ENCODE measurements at places on chromosomes 5 and 9.

DNA sequence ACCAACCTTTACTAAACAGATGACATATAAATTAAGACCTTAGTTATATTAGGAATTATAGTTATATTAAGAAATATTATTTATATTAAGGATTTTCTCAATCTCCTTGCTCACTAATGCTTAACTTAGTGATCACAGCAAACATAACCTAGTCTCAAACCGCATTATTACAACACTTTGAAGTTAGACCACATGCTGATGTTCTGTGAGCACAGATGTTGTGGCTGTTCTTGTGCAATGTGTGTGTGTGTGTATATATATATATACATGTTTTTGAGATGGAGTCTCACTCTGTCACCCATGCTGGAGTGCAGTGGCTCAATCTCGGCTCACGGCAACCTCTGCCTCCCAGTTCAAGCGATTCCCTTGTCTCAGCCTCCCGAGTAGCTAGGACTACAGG, 20.5 kb downstream of the ELP1 start:
- no peak for DNase-seq

GRCh38 chr5:72767289-72768010, 49.0 kb upstream of the TNPO1 start:
- DNase-seq = no peak

DNA sequence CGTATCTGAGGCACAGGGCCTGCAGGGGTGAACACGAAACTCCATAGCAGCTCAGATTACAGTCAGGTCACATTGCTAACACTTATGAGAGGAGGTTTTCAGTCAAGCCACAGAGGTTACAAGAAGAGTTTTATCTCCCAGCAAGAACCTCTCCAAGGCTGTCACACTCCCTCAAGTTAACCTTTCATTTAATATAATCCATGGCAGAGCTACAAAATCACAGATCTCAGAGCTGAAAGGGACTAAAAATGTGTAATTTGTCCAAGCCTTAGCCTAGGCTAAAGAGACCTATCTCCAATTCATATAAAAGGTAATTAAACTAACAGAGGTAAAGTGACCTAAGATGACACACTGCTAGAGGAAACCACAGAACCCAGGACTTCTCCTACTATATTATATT, 57.2 kb downstream of the MLANA start:
- DNase-seq = peak; percentile 45

GRCh38 chr5:54062958-54063357, 247.4 kb downstream of the ARL15 start:
- DNase-seq = no peak

- no peak for DNase-seq
Observed at GRCh38 chr5:77850536-77851175, 74.5 kb upstream of the TBCA start.

DNA sequence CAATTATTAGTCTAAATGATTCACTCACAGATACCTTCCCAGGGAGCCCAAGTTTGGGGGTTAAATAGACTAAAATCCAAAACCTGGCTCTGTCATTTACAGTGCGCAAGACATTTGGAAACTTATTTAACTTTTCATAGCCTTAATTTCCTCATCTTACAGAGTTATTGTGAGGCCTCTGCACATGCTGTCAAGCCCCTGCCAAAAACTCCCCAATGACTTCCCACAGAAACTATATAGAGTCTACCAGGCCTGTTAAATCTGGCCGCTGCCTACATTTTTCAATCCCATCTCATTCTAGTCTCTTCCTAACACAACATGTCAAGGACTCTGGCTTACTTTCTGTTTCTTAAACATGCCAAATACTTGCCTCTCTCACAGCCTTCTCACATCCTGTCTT, 412.5 kb downstream of the ELAVL2 start:
- no peak for DNase-seq

Data from CD8-positive, alpha-beta T cell (primary cell).